CD4-positive, alpha-beta T cell treated with Interleukin-10 for 1 hour (primary cell): ENCODE measurements at places on chromosomes 4 and X.

GRCh38 chr4:74674750-74675149 lies 119.6 kb downstream of the BTC start:
- DNase-seq, result no peak

- no peak for DNase-seq
Observed at GRCh38 chrX:124347242-124347641, 879 bp downstream of the SH2D1A start.

- DNase-seq, result no peak
Observed at GRCh38 chrX:37752936-37753335, 26.9 kb upstream of the CYBB start.

GRCh38 chr4:94598758-94599157 lies 147.0 kb downstream of the PDLIM5 start:
- no peak for DNase-seq

DNA sequence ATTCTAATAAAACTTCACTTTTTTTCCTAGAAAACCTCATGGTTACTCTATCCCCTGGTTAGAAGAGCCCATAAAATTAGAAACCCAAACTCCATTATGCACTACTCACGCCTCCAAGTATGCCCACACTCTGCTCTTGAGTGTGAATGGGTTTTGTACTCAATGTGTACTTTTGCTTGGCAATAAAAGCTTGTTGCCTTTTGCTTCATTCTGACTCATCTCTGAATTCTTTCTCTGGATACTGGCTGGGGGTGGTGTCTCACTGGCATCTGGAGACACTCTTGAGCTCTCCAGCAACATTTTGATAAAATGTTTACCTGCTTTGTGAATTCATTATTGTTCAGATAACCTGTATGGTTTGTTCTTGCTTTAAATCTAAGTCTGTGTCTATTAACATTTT lies 963.3 kb downstream of the TRAM1L1 start:
- DNase-seq, result no peak

GRCh38 chr4:140777386-140777785 lies 21.2 kb upstream of the TBC1D9 start:
- DNase-seq, result no peak

GRCh38 chrX:39967348-39967747 lies 130.4 kb downstream of the BCOR start:
- no peak for DNase-seq
